Activated naive CD8-positive, alpha-beta T cell treated with anti-CD3 and anti-CD28 coated beads, Interleukin-2, amount 10 ng/mL, durations not matched to agents 7 days and 5 days (primary cell): ENCODE measurements at places on chromosomes 7 and 10. TPM values are rescaled to one million over a fixed set of nuclear protein-coding genes. Genes with fewer than 3 reads are reported as not detected.

GRCh38 chr10:266974-267425, 131.7 kb downstream of the ZMYND11 start:
- H3K27me3 ChIP-seq = peaks cover 2% of the 10 kb centered on the region
- no peaks in the 10 kb centered on the region for H3K36me3 ChIP-seq
- H3K27ac ChIP-seq = no peak overlapping the region
- no peak overlapping the region for H3K4me3 ChIP-seq
- no peak for DNase-seq

DNA sequence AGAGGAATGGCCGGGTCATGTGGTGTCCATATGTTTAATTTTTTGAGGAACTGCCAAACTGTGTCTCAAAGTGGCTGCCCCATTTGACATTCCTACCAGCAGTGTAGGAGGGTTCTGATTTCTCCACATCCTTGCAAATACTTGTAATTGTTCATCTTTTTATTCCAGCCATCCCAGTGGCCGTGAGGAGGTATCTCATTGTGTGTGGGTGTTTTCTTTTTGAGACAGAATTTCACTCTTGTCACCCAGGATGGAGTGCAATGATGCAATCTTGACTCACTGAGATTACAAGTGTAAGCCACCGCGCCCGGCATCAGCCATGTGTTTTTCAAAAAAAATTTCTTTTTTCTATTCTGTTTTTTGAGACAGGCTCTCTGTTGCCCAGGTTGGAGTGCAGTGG, 38.7 kb upstream of the DLG5 start:
- DNase-seq = no peak
- H3K27ac ChIP-seq = no peak overlapping the region

- no peak overlapping the region for H3K27ac ChIP-seq
- DNase-seq = peak; percentile 16
- no peaks in the 10 kb centered on the region for H3K36me3 ChIP-seq
- no peak overlapping the region for H3K4me3 ChIP-seq
- H3K4me1 ChIP-seq = peaks cover 2% of the 10 kb centered on the region
Measured at GRCh38 chr10:79379512-79380124, 32.3 kb downstream of the PPIF start.

GRCh38 chr10:106571192-106571946, 593.1 kb downstream of the SORCS1 start:
- no peaks in the 10 kb centered on the region for H3K27me3 ChIP-seq
- no peaks in the 10 kb centered on the region for H3K4me1 ChIP-seq
- DNase-seq = no peak

The CTAGE4 gene
- total RNA-seq = 2.2 TPM

GRCh38 chr7:135650831-135651573, 11.3 kb upstream of the STMP1 start:
- peaks cover 11% of the 10 kb centered on the region for H3K36me3 ChIP-seq
- no peaks in the 10 kb centered on the region for H3K27me3 ChIP-seq
- no peak overlapping the region for H3K27ac ChIP-seq
- H3K4me3 ChIP-seq = no peak overlapping the region

GRCh38 chr10:26481914-26482550, 43.9 kb downstream of the APBB1IP start:
- peak overlapping the region; percentile 74 for H3K4me3 ChIP-seq
- no peaks in the 10 kb centered on the region for H3K27me3 ChIP-seq
- peak overlapping the region; percentile 94 for H3K27ac ChIP-seq
- DNase-seq = no peak
- peaks cover 27% of the 10 kb centered on the region for H3K36me3 ChIP-seq

The MYPN gene
- not detected for total RNA-seq

DNA sequence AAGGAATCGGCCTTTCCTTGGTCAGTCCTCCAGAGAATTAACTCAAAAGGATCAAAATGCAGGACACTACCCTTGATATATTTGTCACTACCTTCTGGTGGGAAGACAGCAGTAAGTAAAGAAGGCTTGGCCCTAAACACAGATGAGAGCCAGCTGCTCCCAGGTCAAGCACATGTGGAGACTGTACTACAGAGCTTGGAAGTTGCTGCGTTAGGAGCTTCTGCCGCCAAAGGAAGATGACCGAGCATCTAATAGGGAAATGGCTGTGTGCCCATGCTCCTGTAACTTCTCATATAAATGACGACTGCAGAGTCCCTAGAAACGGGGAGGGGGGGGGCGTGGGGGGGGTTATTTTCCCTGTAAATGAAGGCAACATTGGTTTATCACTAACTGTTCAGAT, 59.0 kb downstream of the PODXL start:
- no peak for DNase-seq
- no peak overlapping the region for H3K27ac ChIP-seq
- H3K4me3 ChIP-seq = no peak overlapping the region
- H3K36me3 ChIP-seq = peaks cover 6% of the 10 kb centered on the region
- H3K4me1 ChIP-seq = peaks cover 20% of the 10 kb centered on the region

- DNase-seq = no peak
- H3K27ac ChIP-seq = no peak overlapping the region
- H3K4me3 ChIP-seq = no peak overlapping the region
- H3K27me3 ChIP-seq = peaks cover 6% of the 10 kb centered on the region
- H3K36me3 ChIP-seq = peaks cover 1% of the 10 kb centered on the region
Measured at GRCh38 chr10:89348481-89348880, 20.7 kb downstream of the IFIT3 start.

- no peak overlapping the region for H3K4me3 ChIP-seq
- H3K27me3 ChIP-seq = peaks cover 2% of the 10 kb centered on the region
- DNase-seq = no peak
- no peaks in the 10 kb centered on the region for H3K4me1 ChIP-seq
- H3K36me3 ChIP-seq = no peaks in the 10 kb centered on the region
Measured at GRCh38 chr7:79320741-79321473, 132.6 kb downstream of the MAGI2 start.

The SPAM1 gene
- total RNA-seq = not detected

The UNCX gene
- total RNA-seq = not detected

GRCh38 chr10:115968236-115968635, 304.8 kb downstream of the GFRA1 start:
- no peaks in the 10 kb centered on the region for H3K36me3 ChIP-seq
- H3K27ac ChIP-seq = no peak overlapping the region
- no peak overlapping the region for H3K4me3 ChIP-seq
- H3K27me3 ChIP-seq = no peaks in the 10 kb centered on the region

DNA sequence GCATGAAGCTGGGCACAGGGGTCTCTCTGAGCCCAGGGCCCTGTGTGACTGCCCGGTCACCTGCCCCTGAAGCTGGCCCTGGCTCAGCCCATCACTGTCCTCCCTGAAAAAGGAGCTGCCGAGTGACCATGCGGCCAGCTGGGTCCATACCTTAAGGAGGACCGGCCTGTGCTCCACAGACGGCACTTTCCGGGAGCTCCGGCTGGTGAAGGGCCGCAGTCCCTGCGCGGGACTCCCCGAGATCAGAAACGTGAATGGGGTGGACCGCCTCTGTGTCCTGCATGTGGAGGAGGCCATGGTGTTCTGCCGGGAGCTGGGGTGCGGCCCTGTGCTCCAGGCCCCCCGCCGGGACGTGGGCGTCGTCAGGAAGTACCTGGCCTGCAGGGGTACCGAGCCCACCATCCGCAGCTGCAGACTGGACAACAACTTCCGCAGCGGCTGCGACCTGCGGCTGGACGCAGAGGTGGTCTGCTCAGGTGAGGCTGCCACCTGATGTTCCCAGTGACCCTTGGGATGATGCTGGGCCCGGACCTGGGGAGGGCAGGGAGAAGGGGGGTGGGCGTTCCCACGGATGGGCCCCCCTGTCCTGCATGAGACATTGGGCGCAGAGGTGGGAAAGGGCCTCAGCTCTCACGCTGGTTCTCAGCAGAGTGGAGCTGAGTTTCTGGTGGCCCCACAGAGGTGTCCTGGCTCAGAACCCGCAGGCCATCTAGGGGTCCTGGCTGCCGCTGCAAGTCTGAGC, 3.5 kb downstream of the SCART1 start:
- no peak overlapping the region for H3K27ac ChIP-seq
- H3K4me1 ChIP-seq = no peaks in the 10 kb centered on the region
- peak; percentile 17 for DNase-seq
- H3K4me3 ChIP-seq = no peak overlapping the region

The SH2D4B gene
- 0.22 TPM for total RNA-seq

The CHST3 gene
- not detected for total RNA-seq

DNA sequence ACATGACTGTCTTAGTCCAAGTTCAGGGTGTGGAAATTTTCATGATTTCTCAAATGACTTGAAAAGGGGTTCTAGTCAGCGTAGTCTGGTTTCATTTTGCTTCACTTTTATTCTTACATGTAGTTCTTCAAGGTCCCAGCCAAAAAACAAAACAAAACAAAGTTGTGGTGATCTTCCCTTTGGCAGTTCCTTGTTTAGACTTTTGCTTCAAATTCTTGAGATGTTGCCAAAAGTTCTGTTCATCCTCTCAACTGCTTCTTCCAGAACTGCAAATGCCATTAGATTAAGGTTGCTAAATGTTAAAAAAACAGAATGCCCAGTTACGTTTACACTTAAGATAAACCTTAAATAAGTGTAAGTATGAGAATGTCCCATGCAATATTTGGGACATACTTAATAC, 370.8 kb upstream of the LRRTM3 start:
- H3K36me3 ChIP-seq = no peaks in the 10 kb centered on the region
- H3K4me3 ChIP-seq = no peak overlapping the region
- no peaks in the 10 kb centered on the region for H3K4me1 ChIP-seq
- H3K27me3 ChIP-seq = no peaks in the 10 kb centered on the region
- H3K27ac ChIP-seq = no peak overlapping the region

- H3K4me3 ChIP-seq = no peak overlapping the region
- H3K27ac ChIP-seq = no peak overlapping the region
- H3K4me1 ChIP-seq = no peaks in the 10 kb centered on the region
- DNase-seq = no peak
- H3K27me3 ChIP-seq = no peaks in the 10 kb centered on the region
- H3K36me3 ChIP-seq = no peaks in the 10 kb centered on the region
Measured at GRCh38 chr7:154759989-154760388, 242.9 kb downstream of the PAXIP1 start.

The ZNRF2 gene
- total RNA-seq = 28.0 TPM

DNA sequence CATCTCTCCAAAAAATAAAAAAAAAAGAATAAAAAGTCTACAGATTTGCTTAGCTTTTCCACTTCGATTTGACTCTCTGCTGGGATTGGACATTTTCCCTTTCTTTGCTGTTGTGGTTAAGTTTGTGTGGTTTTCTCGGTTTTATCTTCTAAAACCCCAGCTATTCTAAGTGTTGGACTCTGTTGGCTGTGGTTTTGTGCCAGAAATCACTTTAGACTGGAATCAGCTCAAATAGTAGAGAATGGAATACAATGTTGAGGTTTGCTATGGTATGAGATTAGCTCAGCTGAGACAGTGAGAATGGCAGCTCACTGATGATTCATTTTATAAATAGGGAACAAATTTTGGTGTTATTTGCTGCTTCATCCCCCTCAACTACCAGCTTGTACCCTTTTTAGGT, 116.0 kb downstream of the BUB3 start:
- H3K27me3 ChIP-seq = peaks cover 13% of the 10 kb centered on the region
- no peak overlapping the region for H3K27ac ChIP-seq
- DNase-seq = no peak
- peaks cover 2% of the 10 kb centered on the region for H3K4me1 ChIP-seq
- no peak overlapping the region for H3K4me3 ChIP-seq
- H3K36me3 ChIP-seq = peaks cover 1% of the 10 kb centered on the region

DNA sequence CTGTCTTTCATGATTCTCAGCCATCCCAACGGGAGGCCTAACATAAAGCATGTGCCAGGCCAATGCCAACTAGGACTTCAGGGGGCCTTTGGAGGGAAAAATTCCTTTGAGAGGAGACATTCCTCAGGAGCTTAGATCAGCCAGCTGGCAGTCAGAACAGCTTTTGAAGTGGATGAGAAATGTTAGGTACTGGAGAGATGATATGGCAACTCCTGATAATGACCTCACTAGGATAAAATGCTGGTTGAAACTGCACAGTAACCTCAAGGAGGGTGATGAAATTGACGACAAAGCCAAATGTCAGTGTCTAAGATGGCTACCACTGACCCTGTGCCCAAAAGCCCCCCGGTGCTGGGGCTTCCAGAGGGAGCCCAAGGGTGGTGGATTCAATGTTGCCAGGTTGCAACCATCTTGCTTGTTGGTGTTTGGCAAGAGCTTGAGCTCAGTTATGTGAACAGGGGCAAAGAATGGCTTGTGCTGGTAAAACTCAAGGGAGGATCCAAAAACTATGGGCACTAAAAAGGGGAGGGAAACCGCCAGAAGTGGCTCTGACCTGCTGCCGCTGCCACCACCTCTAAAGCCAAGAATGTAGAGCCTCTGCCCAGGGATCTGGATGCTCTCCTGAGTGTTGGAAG, 121.2 kb downstream of the UBE2H start:
- H3K4me3 ChIP-seq = no peak overlapping the region
- no peak for DNase-seq
- peaks cover 2% of the 10 kb centered on the region for H3K36me3 ChIP-seq
- H3K27me3 ChIP-seq = no peaks in the 10 kb centered on the region
- H3K4me1 ChIP-seq = peaks cover 9% of the 10 kb centered on the region

DNA sequence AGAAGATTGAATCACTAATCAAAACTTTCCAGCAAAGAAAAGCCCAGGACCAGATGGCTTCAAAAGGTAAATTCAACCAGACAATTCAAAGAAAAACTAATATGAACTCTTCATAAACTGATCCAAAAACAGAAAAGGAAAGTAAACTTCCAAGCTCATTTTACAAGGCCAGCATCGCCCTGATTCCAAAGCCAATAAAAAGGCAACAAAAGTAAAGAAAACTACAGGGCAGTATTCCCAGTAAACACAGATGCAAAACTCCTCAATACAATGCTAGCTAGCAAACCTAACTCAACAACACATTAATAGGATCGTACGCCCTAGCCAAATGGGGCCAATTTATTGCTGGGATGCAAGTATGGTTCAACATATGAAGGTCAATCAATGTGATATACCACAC, 53.1 kb downstream of the RNF32 start:
- no peaks in the 10 kb centered on the region for H3K27me3 ChIP-seq
- DNase-seq = no peak
- H3K4me3 ChIP-seq = no peak overlapping the region
- no peak overlapping the region for H3K27ac ChIP-seq
- peaks cover 31% of the 10 kb centered on the region for H3K36me3 ChIP-seq

The NODAL gene
- total RNA-seq = not detected

DNA sequence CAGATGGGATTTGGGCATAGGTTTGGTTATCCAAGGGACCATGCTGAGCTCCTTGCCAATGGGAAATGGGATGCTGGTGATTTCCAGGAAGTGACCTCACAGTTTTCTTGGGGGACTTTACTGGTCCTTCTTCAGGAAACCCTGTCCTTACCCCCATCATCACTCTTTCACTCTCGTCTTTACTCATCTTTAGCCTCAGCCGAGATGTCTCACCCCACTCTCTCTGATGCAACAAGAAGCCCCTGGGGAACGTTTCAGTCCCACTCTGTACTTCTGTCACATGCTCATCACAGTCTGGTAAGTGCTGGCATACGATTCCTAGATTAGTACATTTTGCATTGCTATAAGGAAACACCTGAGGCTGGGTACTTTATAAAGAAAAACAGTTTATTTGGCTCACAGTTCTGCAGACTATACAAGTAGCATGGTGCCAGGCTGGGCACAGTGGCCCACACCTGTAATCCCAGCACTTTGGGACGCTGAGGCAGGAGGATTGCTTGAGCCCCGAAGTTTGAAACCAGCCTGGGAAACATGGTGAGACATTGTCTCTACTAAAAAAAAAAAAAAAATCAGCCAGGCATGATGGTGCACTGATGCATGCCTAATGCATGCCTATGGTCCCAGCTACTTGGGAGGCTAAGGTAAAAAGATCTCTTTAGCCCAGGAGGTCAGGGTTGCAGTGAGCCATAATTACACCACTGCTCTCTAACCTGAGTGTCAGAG, 63.5 kb upstream of the VKORC1L1 start:
- H3K4me3 ChIP-seq = no peak overlapping the region
- peaks cover 2% of the 10 kb centered on the region for H3K27me3 ChIP-seq
- DNase-seq = no peak
- H3K27ac ChIP-seq = no peak overlapping the region
